GM23248 (cell line): ENCODE measurements at places on chromosomes 12 and 14.

- no peaks in the 10 kb centered on the region for H3K36me3 ChIP-seq
- no peak overlapping the region for H3K4me3 ChIP-seq
- H3K4me1 ChIP-seq, result peaks cover 20% of the 10 kb centered on the region
- no peak for DNase-seq
- H3K27ac ChIP-seq, result no peak overlapping the region
- no peaks in the 10 kb centered on the region for H3K27me3 ChIP-seq
These were observed 3.6 kb downstream of the PELI2 start for GRCh38 chr14:56121816-56122215.

- DNase-seq, result no peak
- H3K27ac ChIP-seq, result no peak overlapping the region
- H3K27me3 ChIP-seq, result no peaks in the 10 kb centered on the region
- peaks cover 24% of the 10 kb centered on the region for H3K4me1 ChIP-seq
These were observed 21.5 kb downstream of the RIN3 start for GRCh38 chr14:92534932-92535643.

- H3K36me3 ChIP-seq, result no peaks in the 10 kb centered on the region
- peaks cover 43% of the 10 kb centered on the region for H3K27me3 ChIP-seq
- no peak overlapping the region for H3K4me3 ChIP-seq
- no peaks in the 10 kb centered on the region for H3K4me1 ChIP-seq
These were observed 4.3 kb downstream of the PPP1R1A start for GRCh38 chr12:54584128-54584527.

GRCh38 chr14:55867719-55868118, 250.5 kb upstream of the PELI2 start:
- no peaks in the 10 kb centered on the region for H3K27me3 ChIP-seq
- H3K4me3 ChIP-seq, result no peak overlapping the region
- DNase-seq, result peak; percentile 53
- H3K36me3 ChIP-seq, result no peaks in the 10 kb centered on the region
- H3K4me1 ChIP-seq, result no peaks in the 10 kb centered on the region

GRCh38 chr12:2344885-2345284, 292.1 kb downstream of the CACNA1C start:
- H3K36me3 ChIP-seq, result no peaks in the 10 kb centered on the region
- H3K27ac ChIP-seq, result no peak overlapping the region
- H3K4me1 ChIP-seq, result peaks cover 15% of the 10 kb centered on the region

DNA sequence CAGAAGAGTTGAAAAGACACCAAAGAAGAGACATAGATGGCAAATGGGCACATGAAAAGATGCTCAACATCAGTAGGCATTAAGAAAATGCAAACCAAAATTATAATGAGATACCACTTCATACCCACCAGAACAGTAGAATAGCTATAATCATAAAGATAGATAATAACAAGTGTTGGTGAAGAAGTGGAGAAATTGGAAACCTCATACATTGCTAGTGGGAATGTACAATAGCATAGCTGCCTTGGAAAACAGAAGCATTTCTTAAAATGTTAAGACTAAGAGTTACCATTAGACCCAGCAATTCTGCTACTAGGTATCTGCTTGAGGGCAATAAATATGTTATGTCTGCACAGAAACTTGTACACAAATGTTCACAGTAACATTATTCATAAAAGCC, 78.8 kb downstream of the ACADS start:
- no peaks in the 10 kb centered on the region for H3K36me3 ChIP-seq
- no peaks in the 10 kb centered on the region for H3K4me1 ChIP-seq
- no peaks in the 10 kb centered on the region for H3K27me3 ChIP-seq
- DNase-seq, result no peak
- no peak overlapping the region for H3K4me3 ChIP-seq

DNA sequence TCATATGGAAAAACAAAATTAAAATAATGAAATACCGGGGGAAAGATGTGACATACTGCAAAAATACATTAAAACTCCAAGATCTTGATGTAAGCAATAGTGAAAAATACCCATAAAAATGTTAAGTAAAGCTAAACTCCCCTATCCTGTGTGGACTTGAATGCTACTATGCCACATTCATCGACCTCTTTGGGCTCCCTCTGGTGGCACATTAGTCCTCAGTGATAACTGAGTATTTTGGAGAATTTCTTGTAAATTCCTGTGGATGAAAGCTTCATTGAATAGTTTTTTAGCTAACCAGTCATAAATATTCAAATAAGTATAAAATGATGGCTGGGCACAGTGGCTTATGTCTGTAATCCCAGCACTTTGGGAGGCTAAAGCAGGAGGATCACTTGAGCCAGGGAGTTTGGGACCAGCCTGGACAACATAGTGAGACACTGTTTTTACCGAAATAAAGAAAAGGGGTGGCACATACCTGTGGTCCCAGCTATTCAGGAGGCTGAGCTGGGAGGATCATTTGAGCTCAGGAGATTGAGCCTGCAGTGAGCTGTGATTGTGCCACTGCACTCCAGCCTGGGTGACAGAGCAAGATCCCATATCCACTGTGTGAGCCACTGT, 42.4 kb upstream of the SGPP1 start:
- no peaks in the 10 kb centered on the region for H3K4me1 ChIP-seq
- H3K36me3 ChIP-seq, result no peaks in the 10 kb centered on the region
- H3K27ac ChIP-seq, result no peak overlapping the region
- DNase-seq, result peak; percentile 73
- H3K27me3 ChIP-seq, result no peaks in the 10 kb centered on the region
- H3K4me3 ChIP-seq, result no peak overlapping the region

- H3K27me3 ChIP-seq, result no peaks in the 10 kb centered on the region
- peaks cover 10% of the 10 kb centered on the region for H3K36me3 ChIP-seq
- peaks cover 43% of the 10 kb centered on the region for H3K4me1 ChIP-seq
- peak overlapping the region; percentile 96 for H3K4me3 ChIP-seq
These were observed 814 bp downstream of the ANKRD13A start for GRCh38 chr12:109999983-110000505.

GRCh38 chr12:117044311-117044710, 54.9 kb downstream of the TESC start:
- no peak for DNase-seq
- H3K36me3 ChIP-seq, result no peaks in the 10 kb centered on the region

- no peak overlapping the region for H3K27ac ChIP-seq
- no peaks in the 10 kb centered on the region for H3K4me1 ChIP-seq
- peaks cover 10% of the 10 kb centered on the region; the same call in 1 of the 2 replicates for H3K36me3 ChIP-seq
- no peak overlapping the region for H3K4me3 ChIP-seq
- no peak for DNase-seq
These were observed 33.4 kb downstream of the MRPL42 start for GRCh38 chr12:93500667-93501066.

DNA sequence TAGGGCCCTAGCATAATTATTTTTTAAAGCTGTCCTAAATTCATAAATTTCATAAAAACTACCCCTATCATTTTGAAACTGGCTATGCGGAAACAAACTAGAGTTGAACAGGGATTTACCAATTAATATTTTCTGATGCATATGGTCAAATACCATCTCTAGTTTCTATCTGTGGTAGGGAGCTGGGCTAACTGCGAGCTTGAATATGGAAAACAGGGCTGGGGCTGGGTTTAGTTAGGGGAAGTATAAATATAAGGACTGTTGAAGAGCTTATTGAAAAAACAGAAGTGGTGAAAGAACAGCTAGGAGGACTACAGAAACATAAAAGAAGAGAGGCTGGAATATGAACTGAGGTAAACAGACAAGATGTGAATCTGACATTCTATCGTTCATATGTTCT, 91.8 kb downstream of the SLC38A1 start:
- H3K4me3 ChIP-seq, result no peak overlapping the region
- no peaks in the 10 kb centered on the region for H3K36me3 ChIP-seq
- H3K4me1 ChIP-seq, result no peaks in the 10 kb centered on the region
- H3K27ac ChIP-seq, result no peak overlapping the region

GRCh38 chr12:44387581-44387980, 488.5 kb downstream of the NELL2 start:
- no peaks in the 10 kb centered on the region for H3K36me3 ChIP-seq
- no peak for DNase-seq
- no peak overlapping the region for H3K27ac ChIP-seq
- no peaks in the 10 kb centered on the region for H3K27me3 ChIP-seq
- no peaks in the 10 kb centered on the region for H3K4me1 ChIP-seq

DNA sequence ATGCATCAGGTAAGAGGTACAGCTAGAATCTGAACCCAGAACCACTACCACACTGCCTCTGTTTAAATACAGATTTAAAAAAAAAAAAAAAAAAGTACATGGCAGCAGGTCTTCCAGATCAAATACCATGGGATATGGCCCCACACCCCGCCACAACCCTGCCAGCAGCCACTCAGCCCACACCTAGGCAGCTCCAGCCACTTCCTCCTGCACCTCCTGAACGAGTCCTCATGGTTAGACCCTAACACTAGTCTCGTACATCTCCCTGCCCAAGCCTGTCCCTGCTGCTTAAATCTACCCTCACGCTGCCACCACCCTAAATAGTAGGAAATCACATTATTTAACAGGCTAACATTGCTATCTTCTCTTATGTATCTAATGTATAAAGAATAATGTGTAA, 12.6 kb downstream of the SETD3 start:
- no peak overlapping the region for H3K4me3 ChIP-seq
- no peak for DNase-seq
- H3K27me3 ChIP-seq, result no peaks in the 10 kb centered on the region
- no peaks in the 10 kb centered on the region for H3K4me1 ChIP-seq
- H3K36me3 ChIP-seq, result peaks cover 7% of the 10 kb centered on the region

GRCh38 chr12:50132505-50133135, 20.6 kb downstream of the COX14 start:
- peaks cover 48% of the 10 kb centered on the region for H3K36me3 ChIP-seq
- no peak overlapping the region for H3K4me3 ChIP-seq
- peaks cover 8% of the 10 kb centered on the region; the same call in 1 of the 2 replicates for H3K4me1 ChIP-seq
- DNase-seq, result peak; percentile 59

GRCh38 chr14:100655741-100656085, 68.5 kb upstream of the BEGAIN start:
- H3K4me3 ChIP-seq, result no peak overlapping the region
- H3K27ac ChIP-seq, result no peak overlapping the region
- H3K4me1 ChIP-seq, result no peaks in the 10 kb centered on the region
- no peaks in the 10 kb centered on the region for H3K36me3 ChIP-seq
- H3K27me3 ChIP-seq, result peaks cover 16% of the 10 kb centered on the region; the same call in 1 of the 2 replicates

GRCh38 chr14:42316693-42317092, 710.0 kb downstream of the LRFN5 start:
- H3K36me3 ChIP-seq, result no peaks in the 10 kb centered on the region
- no peaks in the 10 kb centered on the region for H3K27me3 ChIP-seq
- H3K27ac ChIP-seq, result no peak overlapping the region
- H3K4me1 ChIP-seq, result no peaks in the 10 kb centered on the region

DNA sequence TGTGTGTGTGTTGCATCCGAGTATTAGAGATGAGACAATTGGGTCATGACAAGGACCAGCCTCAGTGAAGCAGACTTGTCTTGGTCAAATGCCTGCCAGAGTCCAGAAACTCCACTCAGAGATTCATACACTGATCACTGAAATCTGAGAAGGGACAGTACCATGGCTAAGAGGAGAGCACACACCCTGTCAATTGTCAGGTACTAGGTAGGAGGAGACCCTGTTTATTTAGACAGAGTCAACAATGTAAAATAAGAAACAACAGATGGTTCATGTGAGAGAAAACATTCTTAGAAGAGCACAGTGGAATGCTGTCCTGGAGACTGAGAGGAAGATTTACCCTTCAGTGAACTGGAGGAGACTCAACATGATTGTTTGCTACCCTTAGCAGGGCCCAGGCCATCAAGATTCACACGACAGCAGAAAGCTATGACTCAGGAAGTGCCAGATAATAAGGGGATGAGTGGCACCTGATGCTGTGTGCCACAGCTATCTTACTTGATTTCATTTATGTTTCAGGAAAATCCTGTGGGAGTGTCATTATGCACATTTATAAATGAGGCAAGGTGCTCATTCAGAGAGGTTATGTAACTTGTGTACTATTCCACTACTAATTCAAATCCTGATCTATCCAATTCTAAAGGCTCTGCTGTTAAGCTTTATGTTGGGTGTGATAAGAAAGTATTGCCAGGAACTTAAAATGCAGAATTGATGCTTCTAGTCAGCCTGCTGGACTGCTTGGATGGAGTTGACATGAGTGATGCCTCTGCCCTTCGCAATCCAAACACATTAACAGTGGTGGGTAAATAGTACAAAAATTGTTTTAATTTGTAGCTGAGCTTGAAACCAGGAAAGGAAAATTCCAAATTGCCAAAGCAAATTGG, 136.6 kb upstream of the NEDD1 start:
- no peaks in the 10 kb centered on the region for H3K27me3 ChIP-seq
- H3K4me1 ChIP-seq, result peaks cover 16% of the 10 kb centered on the region
- no peak overlapping the region for H3K27ac ChIP-seq

DNA sequence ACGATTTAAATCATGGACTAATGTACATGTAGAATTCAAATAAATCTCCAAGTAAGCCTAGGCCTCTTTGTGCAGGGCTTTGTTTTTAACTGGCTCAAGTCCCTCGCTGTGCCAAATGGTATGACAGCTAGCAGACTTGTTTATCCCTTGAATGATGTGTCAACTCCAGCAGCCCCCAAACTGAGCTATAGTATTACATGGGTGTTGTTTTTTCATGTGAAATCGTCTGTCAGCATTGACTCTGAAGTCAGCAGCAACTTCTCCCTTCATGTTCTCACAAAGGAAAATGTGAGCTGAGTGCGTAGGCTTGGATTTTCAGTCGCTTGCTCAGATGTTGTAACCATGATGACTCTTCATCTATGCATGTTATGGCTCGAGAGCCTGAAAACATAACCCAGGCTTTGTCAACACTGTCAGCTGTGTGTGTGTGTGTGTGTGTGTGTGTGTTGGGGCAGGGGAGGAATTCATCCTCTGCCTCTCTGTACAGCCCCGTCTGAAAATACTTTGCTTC, 73.3 kb downstream of the PTHLH start:
- no peaks in the 10 kb centered on the region for H3K27me3 ChIP-seq
- peak; percentile 97 for DNase-seq
- H3K4me1 ChIP-seq, result peaks cover 29% of the 10 kb centered on the region
- peak overlapping the region; percentile 97 for H3K27ac ChIP-seq
- H3K36me3 ChIP-seq, result no peaks in the 10 kb centered on the region
- 0 out of 2 replicates have a peak overlapping the region, but pooled peaks have one; percentile 11 for H3K4me3 ChIP-seq

- peaks cover 17% of the 10 kb centered on the region for H3K4me1 ChIP-seq
- H3K4me3 ChIP-seq, result no peak overlapping the region
- peaks cover 15% of the 10 kb centered on the region for H3K36me3 ChIP-seq
These were observed 31.2 kb downstream of the CREBL2 start for GRCh38 chr12:12642916-12643315.

GRCh38 chr14:76781648-76782051, 20.4 kb downstream of the VASH1 start:
- H3K4me1 ChIP-seq, result no peaks in the 10 kb centered on the region
- DNase-seq, result no peak
- no peak overlapping the region for H3K4me3 ChIP-seq
- no peaks in the 10 kb centered on the region for H3K36me3 ChIP-seq
- no peak overlapping the region for H3K27ac ChIP-seq

- H3K4me3 ChIP-seq, result peak within 1 kb of the TSS; percentile 76
- peak; percentile 91 for DNase-seq
- no peak within 1 kb of the TSS for H3K27ac ChIP-seq
- H3K27me3 ChIP-seq, result no peaks in the 10 kb centered on the region; the same call in 1 of the 2 replicates
These were observed at the start of gene VASH1 for GRCh38 chr14:76761136-76761959. VASH1 (plus strand) TSS chr14:76761468; CDS start chr14:76762822, 1,354 bp downstream.
